ENCODE measurements at places on chromosomes 11 and 22.
A peak's percentile ranks its signal among the peaks of the same experiment; 100 is the strongest.

DNA sequence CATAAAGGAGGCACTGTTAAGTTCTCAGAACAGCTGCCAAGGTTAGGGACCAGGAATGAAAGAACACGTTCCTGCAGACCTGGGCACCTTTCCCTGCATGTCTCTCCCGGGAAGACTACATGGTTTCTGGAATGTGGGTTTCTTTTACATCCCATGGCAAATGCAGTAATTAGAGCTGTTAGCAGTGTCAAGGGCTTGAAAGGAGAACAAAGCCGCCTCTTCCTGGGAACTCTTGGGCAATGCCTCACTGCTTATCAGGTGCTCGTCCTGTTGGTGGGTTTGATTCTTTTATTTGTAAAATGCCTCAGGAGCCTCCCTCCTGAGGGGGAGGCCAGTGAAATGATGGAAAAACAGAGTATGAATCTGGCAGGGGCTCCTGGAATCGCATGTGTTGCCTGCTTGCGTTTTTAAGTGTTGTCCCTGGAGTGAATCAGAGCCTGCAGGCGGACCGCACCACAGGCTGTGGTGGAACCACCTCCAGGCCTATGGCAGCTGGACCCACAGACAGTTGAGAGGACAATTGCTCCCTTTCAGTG is 723 bp upstream of the C22orf31 start:
- no peak for DNase-seq

DNA sequence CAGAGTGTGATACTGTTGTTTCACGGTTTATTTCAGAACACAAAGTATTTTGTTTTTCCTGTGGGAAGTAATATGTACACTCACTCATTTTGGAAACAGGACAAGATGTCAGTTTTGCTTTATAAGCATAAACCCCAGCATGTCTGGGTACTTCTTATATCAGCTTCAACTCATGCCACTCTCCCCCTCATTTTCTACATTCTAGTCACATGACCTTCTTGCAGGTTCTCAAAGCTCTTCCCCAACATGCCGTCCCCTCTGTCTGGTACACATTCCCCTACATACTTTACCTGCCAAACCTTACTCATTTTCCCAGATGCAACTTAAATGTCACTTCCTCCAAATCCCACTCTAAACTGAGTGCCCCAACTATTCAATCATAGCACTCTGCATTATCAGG is 1.6 kb upstream of the CTR9 start:
- no peak for DNase-seq

GRCh38 chr11:131495423-131495822 is 125.0 kb downstream of the NTM start:
- no peak for DNase-seq

DNA sequence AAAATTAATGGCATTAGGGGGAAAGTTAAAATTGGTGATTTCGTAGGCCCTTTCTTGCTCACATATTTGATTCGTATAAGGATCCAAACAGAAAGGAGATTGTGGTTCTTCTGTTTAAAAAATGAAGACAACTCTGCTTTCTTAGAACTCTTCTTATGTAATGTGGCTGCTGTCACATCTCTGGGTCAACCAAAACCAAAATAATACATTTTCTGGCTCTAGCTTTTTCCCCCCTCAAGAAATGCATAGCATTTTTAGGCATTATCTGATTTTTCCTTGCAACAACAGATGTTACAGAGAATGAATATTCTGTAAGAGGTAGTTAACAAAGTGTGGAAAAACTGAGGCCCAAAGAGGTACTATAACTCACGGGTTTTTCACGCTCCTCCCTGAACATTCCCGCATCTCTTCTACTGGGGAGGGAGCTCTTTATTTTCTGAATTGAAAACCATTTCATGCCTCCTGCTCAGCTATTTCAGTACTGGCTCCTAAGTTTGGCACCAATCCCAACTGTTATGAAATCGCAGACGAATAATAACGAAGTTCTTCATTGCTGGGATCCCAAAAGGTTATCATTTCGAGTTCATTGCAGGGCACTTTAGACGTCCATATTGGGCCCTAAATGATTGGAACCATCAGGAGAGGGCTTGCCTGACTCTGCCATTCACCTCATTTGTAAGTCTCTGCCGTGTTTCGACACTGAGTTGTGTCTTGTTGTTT is 17.1 kb downstream of the GRAP2 start:
- no peak for DNase-seq

- DNase-seq = no peak
These were observed 582.4 kb upstream of the B3GAT1 start for GRCh38 chr11:134994431-134994830.

GRCh38 chr11:83508804-83509203 is 222.6 kb upstream of the CCDC90B start:
- DNase-seq = no peak

DNA sequence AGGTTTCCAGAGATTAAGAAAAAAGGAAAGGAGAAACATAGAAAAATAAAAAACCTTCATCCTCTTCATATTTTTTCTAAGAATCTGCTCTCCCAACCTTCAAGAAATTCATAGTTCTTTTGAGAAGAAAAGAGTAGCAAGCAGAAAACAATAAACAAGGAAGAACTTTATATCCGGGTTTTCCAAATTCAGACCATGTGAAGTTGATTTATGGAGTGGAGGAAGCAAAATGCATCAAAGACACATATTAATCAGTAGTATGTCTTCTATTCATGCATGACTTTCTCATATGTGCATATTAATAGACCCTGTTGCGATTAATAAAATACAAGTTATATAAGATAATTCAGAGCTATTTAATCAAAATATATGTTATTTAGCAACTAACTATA is 20.5 kb upstream of the CTSC start:
- DNase-seq = no peak

GRCh38 chr11:120173807-120174206 is 35.9 kb upstream of the TRIM29 start:
- DNase-seq = no peak

GRCh38 chr22:46547883-46548244 is 10.4 kb upstream of the CELSR1 start:
- no peak for DNase-seq

GRCh38 chr11:1353383-1354124 is 36.2 kb upstream of the BRSK2 start:
- no peak for DNase-seq

- no peak for DNase-seq
These were observed 136.9 kb downstream of the MYO18B start for GRCh38 chr22:25878933-25879332.

GRCh38 chr22:27870234-27871191 is 48.5 kb downstream of the PITPNB start:
- no peak for DNase-seq

DNA sequence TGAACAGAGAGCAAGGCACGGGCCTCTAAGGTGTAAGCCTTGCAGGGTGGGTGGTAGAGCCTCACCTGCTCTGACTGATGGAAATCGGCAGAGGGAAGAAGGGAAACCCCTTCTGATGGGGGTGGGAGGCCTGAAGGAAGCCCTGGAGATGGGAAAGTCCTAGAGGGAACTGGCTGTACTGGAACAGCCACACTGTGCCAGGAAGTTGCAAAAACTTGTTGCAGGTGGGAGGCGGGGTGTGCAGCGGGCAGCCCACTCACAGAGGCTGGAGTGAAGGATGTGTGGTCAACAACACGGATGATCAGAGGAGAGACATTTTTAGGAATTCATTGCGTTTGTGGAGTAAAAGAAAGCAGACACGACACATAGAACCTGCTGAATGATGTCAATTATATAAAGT is 91.3 kb downstream of the ZC3H12C start:
- DNase-seq = no peak

DNA sequence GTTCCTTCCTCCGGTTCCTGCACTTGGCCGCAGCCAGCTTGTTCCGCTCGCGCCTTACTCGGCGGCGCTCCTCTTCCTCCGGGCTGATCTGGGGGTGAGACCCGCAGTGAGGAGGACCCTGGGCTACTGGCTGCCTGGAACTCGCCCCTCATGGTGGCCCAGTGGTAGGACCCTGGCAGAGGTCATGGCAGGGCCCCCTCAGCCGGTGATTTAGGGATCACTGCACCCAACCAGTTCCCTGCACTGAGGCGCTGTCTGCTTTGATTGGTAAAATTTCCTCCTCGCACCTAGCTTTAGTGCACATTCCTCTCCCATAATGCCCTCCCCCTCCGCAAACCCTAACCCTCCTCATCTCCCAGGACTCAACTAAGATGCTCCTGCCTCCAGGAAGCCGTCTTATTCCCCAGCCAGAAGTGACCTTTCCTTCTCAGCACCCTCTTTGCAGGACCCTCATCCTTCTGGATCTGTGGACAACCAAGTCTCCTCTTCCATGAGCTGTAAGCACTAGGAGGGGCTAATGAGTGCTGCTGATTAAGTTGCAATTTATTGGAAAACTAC is 3.6 kb downstream of the CCDC85B start:
- DNase-seq = no peak

DNA sequence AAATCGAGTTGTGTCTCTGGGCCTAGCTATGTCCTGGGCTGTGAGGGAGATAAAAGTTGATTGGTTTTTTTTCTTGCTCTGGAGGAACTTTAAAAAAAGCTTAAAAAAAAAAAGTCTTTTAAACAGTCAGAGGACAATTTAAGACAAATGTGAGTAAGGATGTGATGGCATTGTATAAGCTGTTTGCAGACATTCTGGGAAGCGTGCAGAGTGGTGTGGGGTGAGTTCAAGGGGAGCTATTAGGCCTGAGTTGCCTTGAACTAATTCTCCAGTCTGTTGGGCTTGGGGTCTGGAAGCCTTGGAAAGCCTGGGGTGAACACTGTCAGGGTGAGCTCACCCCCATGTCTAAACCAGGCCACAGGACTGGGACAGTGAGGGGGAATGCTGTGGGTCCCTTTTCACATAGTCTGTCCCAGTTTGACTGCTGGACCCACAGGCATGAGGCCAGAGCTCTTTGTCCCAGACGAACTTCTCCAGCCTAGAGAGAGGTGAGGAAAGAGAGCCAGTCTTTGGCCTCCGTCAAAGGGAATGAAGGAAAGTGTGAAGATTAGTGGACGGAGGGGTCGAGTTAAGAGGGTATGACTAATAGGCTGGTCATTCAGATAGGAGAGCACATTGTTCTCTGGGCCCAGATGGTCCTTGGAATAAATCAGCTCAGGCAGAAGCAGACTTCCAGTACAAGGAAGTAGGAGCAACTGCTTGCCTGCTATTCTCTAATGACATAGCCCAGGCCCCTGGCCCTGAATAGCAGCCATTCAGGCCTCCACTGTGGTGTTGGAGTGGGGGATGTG is 76.4 kb upstream of the NNMT start:
- DNase-seq = no peak

DNA sequence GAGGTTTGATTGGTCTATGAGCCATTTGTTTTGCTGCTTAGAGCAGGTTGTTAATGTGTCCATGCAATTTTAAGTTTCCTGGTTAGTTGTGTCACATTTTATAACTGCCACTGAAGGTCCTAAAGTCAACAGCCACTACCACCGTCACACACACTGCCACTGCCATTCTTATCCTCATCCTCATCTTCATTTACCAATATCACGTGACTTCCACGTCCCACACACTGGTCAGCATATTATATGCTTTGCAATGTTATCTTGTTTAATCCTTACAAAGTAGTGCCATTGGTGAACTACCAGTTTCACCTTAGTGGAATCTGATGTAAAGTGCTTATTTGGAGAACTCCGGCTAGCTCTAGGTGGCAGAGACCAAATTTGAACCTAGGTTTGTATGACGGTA is 9.7 kb downstream of the MMP26 start:
- no peak for DNase-seq

GRCh38 chr11:120956710-120957495 is 67.0 kb upstream of the TBCEL start:
- peak; percentile 33 for DNase-seq

DNA sequence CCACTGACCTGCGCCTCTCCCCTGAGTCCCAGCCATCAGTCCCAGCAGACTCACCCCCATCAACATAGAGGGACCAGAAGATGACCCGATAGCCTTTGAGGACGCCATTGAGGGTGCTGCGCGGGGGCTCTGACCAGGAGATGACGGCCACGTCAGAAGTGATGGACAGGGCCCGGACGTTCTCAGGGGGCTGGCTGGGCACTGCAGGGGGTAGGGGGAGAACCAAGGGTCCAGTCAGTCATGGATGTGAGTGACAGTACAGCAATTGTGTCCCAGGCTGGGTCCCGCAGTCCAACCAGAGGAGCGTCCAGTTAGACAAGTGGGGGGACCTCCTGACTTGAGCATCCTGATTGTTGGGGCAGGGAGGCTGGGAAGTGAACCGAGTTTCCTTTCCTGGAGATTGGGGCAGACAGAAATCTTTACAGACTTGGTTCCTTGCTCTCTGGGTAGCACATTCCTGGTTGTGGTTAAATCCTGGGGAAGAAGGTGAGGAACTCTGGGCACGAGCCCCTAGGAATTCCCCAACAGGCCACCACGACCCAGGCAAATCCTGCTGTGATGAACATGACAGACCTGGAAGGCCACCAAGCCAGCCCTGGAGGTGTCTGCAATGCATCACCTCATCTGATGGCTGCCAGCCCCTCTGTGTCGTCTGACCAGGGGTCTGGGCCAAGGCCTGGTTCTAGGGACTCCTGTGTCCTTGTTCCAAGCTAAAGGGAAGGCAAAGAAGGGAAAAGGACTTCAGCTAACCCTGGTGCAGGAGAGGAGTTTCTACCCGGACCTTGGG is 133.9 kb downstream of the CEP164 start:
- no peak for DNase-seq

- DNase-seq = no peak
These were observed 12.3 kb downstream of the RELT start for GRCh38 chr11:73388265-73389133.

- no peak for DNase-seq
These were observed 16.6 kb upstream of the NTM start for GRCh38 chr11:131353766-131354165.

DNA sequence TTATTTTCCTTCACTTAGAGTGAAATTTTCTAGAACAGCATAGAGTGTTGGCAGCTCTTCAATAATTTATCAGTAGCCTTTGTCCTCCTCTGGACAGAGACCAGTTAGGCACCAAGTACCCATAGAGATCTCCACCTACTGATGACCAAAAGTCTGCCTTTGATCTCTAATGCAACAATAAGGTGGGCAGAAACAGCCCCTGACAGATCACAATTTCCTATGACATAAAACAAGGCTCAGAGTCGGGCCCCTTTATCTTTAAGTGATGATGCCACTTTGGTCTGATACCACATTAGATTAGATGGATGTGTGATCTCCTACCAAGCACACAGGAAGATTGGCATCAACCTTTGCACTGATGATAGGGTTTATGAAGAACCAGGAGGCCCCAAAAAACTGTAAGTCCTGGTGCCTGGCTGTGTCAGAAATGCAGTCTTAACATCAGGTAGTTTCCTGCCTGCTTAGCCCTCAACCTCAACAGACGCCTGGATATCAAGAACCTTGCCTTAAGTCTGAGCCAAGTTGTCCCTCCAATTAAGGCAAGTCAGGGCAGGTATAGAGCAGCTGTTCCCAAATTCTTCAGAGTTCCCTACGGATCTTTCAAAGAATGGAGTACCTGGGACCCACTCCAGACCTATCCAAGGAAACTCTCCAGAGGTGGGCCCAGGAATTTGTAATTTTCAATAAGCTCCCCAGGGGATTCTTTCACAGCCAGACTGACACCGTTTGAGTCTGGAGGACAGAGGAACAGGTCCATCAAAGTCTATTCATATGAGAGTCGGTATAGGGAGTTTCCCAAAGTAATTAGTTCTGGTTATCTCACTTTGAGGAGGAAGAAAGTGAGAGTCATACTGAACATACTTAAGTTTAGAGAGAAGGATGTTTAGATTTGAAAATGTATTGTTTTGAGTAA is 30.6 kb upstream of the TMPRSS4 start:
- DNase-seq = no peak

GRCh38 chr11:61107888-61108287 is 5.6 kb downstream of the CD5 start:
- no peak for DNase-seq

All from T-helper 1 cell (primary cell).